ENCODE measurements at places on chromosomes 12 and 14.

GRCh38 chr12:91070936-91071335, 13.1 kb upstream of the KERA start:
- DNase-seq = no peak

- no peak for DNase-seq
Observed at GRCh38 chr14:68704736-68705720, 87.8 kb downstream of the ZFP36L1 start.

- DNase-seq = no peak
Observed at GRCh38 chr12:12521044-12521485, 41.6 kb downstream of the DUSP16 start.

GRCh38 chr12:9856894-9857293, 12.3 kb downstream of the CLEC2B start:
- no peak for DNase-seq

GRCh38 chr14:26966908-26967307, 369.1 kb upstream of the NOVA1 start:
- no peak for DNase-seq

DNA sequence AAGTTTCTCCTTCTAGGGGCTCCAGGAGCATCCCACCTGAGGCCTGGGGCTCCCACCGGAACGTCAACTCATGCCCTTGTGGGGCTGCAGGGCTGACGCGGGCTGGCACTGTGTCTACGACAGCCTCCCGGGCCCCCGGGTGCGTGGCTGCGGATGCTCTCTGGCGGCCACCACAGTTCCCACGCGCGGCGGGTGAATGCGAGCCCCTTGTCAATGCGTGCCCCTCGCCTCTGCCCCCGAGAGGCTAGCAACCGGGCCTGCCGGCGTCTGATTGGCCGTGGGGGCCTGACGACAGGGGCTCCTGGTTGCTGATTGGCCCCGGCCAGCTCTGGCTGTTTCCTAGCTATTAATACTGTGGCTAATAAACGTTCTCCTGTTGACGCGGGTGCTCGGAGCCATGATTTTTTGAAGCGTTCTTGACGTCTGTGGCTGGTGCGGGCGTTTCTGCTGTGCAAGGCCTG, 1.8 kb upstream of the MEG3 start:
- DNase-seq = no peak

- DNase-seq = no peak
Observed at GRCh38 chr12:30546121-30546520, 149.5 kb downstream of the IPO8 start.

GRCh38 chr12:78519422-78519821, 345.2 kb upstream of the SYT1 start:
- DNase-seq = no peak

DNA sequence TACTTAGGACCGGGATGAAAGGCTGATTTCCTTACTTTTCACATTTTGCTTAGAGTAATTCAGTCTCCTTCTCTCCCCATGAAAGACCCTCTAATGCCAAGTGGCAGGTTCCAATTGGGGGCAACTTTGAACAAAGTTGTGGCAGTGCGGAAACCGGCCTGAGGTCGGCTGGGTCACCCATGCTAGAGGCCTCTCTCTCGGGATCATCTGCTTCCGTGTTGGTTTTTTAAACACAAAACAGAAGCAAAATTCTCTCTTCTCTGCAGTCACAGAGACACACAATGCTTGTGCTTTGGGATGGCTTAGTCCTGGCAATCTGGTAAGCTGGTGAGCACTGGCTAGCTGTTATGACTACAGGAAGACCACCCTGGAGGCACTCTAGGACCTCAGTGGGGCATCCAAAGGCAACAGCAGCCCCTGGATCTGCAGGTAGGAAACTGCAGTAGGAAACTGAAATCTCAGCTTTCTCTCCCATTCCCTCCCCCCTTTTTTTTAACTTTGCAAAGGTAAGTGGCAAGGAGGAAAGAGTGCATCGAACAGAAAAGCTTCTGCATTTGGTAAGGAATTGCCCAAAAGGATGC, 102.1 kb downstream of the BCL11B start:
- DNase-seq = no peak

DNA sequence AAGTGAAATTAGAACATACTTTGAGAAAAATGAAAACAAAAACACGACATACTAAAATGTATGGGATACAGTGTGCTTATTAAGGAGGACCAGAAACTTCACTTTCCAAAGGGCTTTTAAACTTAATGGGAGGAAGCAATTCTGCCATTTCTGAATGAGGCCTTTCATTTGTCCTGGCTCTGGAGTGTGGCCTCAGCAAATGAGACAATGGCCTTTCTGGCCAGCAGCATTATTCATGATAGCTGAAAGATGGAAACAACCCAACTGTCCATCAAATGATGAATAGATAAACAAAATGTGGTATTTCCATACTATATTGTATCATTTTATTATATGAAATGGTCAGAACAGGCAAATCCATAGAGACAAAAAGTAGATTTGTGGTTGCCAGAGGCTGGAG, 338.6 kb downstream of the CEP128 start:
- no peak for DNase-seq

DNA sequence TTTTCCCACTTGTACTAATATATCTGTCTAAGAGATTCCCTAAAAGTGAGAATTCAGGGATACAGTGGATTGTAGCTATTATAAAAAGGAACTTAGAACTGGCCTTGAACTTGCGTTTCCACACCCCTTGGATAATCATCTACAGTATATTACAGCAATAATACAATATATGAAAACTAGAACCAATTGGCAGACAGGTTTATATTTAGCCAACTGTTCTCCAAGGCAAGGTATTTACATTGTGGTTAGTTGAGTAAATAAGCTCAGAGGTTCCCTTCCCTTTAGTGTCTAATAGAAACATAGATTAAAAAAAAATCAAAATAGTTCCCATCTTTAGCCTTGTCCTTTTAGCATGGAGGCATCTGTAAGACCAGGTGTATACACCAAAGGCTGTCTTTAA, 42.1 kb downstream of the LIMA1 start:
- DNase-seq = no peak

DNA sequence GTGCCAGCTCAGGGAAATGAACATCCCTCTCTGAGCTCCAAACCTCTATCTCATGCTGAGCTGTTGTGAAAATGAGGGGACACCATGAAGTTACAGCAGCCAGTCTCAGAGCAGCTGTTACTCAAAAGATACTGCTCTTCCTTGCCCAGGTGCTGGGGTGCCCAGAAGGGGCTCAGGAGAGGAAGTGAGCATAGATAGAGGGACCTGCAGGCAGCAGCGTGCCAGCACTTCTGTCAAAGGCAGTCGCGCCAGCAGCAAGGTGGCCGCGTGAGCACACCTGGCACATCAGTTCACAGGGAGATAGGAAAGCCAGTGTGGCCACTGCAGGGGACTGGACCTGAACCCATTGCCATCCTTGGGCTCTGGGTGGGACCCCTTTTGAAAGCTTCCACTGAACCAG, 27.8 kb downstream of the C14orf132 start:
- DNase-seq = no peak

GRCh38 chr12:118488034-118488433, 111.7 kb downstream of the SUDS3 start:
- DNase-seq = no peak

GRCh38 chr14:82084813-82085212, 551.2 kb upstream of the SEL1L start:
- no peak for DNase-seq

DNA sequence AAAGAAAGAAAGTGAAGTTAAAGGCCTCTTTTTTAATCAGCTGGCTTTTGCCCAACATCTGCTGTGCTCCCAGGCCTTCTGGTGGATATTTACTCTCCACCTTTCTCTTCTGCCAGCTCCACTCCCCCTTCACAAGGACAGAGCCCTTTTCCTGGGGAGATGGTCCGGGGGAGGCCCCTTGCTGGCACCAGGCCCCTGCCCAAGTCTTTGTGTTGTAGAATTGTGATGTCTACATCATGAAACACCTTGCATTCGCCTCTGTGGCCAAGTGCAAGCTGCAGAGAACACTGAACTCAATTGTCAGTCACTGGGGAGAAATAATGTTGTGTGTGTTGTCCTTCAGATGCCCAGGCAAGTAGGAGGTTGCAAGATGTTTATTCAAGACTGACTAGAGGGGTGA, 150.3 kb downstream of the DPF3 start:
- peak; percentile 39 for DNase-seq

- DNase-seq = no peak
Observed at GRCh38 chr12:52627395-52628110, 9.2 kb upstream of the KRT73 start.

DNA sequence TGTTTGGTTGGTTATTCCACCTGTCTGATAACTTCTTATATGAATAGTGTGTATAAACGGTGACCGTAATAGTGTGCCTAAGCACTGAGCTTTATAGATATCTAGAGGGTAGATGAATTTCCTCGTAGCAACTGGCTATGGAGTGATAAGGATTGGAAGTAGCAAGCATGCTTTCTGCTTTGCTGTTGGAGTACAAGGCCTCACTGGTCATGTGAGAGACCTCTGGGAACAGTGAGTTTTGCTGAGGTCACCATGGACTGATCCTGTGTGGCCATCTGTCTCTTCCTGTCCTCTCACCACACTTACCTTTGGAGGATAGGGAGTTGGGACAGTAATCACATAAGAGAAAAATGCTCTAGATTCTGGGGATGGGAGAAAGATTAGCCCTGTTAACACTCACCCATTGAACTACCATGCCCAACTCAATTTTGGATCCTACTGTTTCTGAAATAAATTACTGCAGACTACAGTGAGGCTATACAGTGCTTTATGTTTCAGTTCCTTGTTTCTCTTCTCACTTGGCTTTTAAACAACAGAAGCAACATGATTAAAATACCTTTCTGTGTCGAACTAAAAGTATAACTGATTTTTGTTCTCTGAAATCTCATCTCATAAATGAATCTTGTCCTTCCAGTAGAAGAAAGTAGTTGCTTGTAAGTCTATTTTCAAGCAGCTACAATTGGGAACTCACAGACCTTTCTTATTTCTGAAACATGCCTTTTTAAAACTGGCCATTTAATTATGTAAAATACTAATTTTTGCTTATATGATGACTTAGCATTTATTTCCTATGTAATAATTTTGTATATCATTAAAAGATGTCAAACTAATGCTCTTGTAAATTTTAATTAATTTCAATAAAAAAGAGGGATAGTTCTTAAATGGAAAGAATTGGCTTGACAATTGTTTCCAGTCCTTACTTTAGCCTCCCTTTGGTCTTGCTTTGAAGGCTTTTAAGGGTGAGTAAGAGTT, 8.3 kb downstream of the TMX1 start:
- no peak for DNase-seq

- DNase-seq = no peak
Observed at GRCh38 chr12:1044199-1044598, 53.2 kb downstream of the ERC1 start.

DNA sequence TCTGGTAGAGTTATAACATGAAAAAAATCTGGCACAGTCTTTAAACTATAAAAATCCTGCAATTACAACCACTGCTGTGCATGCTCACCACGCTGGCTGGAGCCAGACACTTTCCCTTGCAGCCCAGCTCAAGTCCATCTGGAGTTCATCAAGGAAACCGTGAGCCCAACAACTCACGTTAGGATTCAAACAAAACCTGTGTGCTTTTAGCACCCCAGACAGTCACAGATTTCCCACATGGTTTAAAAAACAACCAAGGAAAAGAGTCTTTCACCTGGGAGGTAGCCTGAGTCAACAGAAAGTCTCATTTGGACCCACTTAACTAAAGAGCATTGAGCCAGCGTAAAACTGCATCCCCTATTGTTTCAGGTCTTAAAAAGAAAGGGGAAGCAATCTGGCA, 4.7 kb downstream of the LRIG3 start:
- DNase-seq = peak; percentile 91

GRCh38 chr12:111841236-111841749, 735 bp upstream of the MAPKAPK5 start:
- DNase-seq = no peak

- DNase-seq = no peak
Observed at GRCh38 chr14:91354979-91355685, 62.5 kb downstream of the CCDC88C start.

- no peak for DNase-seq
Observed at GRCh38 chr12:94916663-94917062, 86.8 kb downstream of the NDUFA12 start.
